Effector memory CD8-positive, alpha-beta T cell (primary cell): ENCODE measurements at places on chromosomes 12 and 14.
A peak's percentile ranks its signal among the peaks of the same experiment; 100 is the strongest.

- DNase-seq: no peak
Observed at GRCh38 chr14:95334044-95334443, 14.3 kb upstream of the CLMN start.

GRCh38 chr12:26725276-26725916 is 107.6 kb downstream of the ITPR2 start:
- no peak for DNase-seq

- DNase-seq: no peak
Observed at GRCh38 chr12:105453316-105453715, 122.8 kb downstream of the C12orf75 start.

- DNase-seq: no peak
Observed at GRCh38 chr12:75208856-75209811, 505 bp downstream of the KCNC2 start.

DNA sequence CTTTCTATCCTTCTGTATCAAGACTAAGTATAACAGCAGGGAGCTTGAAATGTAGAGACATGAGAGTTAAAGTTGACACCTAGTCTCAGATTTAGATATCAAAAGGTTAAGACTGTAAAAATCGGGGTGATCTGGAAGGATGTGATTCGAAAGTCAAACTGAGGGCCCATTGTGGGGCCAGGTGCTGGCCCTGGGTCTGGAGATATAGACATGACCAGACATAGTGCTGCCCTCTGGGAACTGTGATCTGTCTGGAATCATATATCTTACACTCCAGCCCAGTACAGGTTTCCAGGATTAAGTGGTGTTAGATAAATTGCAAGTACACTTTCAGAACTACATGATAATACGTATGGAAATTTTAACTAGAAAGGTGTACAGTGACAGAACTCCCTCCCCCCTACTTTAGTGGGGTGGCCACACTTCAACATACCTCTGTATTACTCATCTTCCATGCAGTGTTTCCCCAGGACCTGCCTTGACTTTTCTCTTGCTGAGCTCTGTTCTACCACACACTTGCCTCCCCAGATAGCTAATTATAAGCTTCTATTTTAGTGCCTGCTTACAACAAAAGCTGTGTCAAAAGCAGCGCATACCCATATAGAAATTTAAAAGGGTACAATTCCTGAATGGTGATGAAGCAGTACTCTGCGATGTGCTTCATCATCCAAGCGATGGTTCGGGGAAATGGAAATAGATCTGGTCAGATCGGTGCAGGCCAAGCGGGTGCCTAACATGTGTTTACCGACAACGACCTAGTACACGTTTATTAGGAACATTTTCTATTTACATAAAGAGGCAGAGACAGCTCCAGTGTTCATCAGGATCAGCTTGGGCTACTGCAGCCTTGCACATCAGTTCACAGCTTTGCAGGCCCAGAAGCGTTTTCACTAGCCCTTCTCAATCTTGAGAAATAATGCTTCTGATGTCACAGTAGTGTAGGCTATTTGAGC is 68.7 kb downstream of the ARF6 start:
- no peak for DNase-seq

DNA sequence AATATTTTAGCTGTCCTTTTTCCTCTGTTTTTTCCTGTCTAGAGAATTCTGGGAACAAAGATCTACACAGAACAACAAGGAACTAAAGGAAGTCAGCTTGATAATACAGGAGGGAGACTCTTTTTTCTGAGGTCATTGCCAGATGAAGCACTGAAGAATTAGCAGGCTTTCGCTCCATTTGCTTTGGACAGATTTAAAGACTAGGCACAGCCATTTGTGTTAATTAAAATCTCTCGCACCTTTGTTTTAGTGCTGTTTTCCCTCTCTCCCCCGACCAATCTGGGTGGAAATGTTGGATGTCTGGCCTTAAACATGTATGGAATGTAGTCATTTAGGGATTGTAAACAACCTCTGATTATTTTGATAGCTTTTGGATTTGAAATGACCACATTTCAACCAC is 9.6 kb upstream of the GPHN start:
- DNase-seq: no peak

- DNase-seq: no peak
Observed at GRCh38 chr14:54253195-54253947, 143.4 kb upstream of the CDKN3 start.

DNA sequence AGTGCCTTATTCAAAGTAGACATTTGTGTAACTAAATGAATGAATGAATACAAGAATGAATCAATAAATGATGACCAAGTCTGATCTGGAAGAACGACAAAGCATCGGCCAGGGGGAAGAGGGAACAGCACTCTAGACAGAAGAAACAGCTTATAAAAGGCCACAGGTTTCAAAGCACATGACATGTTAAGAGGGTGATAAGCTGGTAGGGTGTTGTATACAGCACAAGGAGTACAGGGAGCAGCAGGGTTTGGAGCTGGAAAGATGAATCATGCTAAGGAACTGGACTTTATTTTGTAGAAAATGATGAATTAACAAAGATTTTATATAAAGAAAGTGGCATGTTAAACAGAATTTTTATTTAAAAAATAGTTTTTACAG is 302.5 kb downstream of the NUAK1 start:
- DNase-seq: no peak

DNA sequence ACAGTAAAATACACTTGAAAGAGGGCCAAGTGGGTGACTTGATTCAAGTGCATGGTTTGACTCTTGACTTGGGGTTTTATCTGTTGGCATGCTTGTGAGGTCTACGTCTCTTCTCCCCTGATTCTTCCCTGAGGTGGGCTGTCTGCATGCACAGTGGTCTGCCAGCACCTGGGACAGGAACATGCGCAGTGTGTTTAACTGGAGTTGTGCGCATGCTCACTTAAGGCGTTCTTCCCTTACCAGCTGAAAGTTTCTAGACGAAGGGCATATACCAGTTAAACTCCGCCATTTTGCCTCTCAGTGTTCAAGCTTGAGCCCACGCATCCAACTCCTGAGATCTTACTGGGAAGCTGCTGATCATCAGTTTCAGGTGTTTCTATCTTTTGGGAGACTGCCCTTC is 38.5 kb downstream of the GLRX5 start:
- DNase-seq: no peak

DNA sequence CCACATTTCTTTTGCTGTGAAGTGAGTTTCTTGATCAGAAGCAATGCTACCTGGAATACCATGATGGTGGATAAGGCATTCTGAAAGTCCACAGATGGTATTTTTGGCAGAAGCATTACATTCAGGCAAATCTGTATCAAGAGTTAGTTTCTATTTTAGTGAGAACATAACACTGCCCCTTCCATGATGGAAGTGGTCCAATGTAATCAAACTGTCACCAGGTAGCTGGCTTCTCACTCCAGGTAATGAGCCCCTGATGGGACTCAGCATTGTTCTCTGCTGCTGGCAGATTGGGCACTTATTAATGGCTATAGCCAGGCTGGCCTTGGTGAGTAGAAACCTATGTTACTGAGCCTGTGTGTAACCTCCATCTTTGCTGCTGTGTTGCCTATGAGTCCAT is 80.7 kb downstream of the KCNA5 start:
- no peak for DNase-seq

DNA sequence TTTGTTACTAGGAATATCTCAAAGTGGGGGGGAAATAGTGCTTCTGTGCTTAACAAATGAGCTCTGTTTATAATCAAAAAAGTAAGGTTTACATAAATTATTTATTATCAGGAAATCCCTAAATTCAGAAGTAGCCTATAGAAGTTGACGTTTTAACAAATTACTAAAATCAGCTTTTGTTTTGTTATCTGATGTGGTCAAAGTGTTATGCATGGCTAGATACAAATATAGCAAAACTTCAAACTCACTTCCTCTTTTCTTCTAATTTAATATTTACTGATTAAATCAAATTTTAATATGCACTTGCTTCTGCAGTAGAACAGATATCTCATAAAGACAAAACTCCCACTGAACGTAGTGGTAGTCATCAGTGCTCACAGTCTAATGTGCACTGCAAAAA is 47.5 kb downstream of the GARIN6 start:
- no peak for DNase-seq

- DNase-seq: no peak
Observed at GRCh38 chr12:65565601-65566560, 258.4 kb upstream of the HMGA2 start.

GRCh38 chr14:71061458-71061857 is 154.2 kb downstream of the PCNX1 start:
- DNase-seq: no peak

DNA sequence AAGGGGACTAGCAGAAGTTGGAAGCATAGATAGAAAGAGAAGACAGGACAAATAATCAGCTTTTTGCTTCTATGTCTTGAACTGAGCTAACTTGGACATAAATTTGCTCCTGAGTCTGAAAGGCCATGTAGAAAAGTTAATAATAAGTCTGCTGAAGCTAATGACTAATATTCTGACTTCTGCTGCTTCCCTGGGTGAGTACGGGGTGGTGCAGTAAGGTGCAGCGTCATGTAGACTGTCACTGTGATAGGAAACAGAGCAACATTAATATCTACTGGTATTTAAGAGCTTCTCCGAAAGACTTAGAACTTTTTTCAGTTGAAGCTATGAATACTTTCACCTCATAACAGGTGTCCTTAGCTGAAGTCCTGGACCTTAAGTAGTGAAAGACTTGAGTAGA is 34.1 kb upstream of the CPM start:
- DNase-seq: no peak

DNA sequence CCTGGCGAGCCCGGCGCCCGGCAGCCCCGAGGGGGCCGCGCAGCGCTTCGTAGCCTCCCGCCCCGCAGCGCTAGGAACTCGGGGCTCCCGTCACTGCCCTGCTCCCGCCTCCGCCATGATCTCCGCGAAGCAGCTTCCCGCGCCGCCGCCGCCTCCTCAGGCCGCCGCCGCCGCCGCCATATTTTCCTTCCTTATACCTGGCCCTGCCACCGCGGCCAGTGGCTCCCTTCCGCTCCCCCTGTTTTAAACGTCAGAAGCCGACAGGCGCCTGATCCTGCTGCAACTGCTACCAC is 286 bp downstream of the PPP4R3A start:
- DNase-seq: no peak

- DNase-seq: no peak
Observed at GRCh38 chr12:45235087-45236025, 19.5 kb downstream of the ANO6 start.

- DNase-seq: no peak
Observed at GRCh38 chr12:62847709-62848108, 87.2 kb downstream of the PPM1H start.

- no peak for DNase-seq
Observed at GRCh38 chr14:97224016-97224415, 426.8 kb downstream of the VRK1 start.

DNA sequence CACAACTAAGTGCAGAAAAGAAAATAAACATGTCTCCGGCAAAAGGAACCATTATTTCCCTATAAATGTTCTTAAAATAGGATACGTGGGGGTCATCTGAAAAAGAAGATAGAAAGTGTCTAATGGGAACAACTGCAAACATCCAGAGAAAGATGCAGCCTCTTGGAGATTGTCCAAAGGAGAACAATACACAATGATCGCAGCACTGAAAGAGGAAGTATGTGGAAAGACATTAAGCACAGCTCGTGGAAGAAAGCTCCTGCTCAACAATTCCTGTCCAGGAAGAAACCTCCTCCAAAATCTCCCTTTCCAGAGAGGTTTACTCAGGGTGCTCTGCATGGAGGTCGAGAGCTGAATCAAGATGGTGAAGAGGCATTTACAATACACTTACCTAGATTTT is 2.5 kb upstream of the LALBA start:
- DNase-seq: no peak

DNA sequence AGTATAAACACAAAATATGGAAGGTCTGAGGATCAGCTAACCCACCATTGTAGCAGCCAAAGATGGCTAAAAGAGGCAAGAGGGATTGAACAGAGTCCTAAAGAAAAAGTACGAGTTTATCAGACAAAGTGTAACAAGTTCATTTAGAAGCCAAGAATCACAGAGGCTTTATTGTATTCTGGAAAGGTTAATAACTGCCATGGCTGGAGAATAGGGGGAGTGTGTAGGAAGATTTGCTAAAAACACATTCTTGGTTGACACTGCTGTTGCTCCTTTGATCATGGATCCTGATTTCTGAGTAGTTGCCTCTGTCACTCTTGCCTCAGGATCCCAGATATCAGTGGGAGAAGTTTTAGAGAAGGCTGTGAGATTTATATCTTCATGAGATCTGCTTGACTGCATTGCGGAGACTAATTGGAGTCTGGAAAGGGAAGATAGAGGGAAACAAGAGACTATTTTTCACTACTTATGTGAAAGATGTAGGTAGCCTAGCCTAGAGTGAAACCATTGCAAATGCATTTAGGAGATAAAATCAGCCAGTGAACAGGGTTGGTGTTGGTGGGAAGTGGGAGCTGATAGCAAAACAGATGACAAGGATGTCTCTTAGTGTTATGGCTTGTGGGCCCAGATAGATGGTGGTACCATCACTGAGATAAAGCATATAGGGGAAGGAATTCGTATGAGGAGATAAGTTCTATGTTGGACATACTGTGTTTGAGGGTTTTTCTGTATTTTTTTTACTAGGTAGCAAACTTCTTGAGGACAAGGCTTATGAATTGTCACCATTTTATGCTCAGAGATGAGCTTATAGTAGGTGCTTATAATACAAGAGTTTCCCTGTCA is 402.9 kb upstream of the PDE3A start:
- no peak for DNase-seq

GRCh38 chr14:99899578-99900178 is 106.5 kb downstream of the EML1 start:
- DNase-seq: no peak

DNA sequence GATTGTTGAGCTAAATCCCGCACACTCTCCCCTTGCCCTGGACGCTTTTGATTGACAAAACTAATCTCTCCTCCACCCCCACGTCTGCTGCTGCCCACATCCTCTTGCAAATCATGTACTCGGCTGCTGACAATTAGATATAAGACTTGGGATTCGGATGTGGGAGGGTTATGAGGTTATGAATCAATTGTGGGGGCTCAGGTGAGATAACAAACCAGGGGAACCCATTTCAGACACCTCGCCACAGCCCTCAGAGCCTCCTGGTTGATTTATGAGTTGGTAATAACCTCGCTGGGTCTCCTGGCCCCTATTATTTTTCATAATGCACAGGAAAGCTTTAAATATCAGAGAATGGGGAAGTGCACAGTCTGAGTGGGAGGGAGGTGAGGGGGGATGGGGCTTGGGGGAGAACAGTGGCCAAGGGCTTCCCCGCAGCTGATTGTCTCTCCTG is 449.9 kb downstream of the DPF3 start:
- peak; percentile 17 for DNase-seq

- DNase-seq: no peak
Observed at GRCh38 chr14:61904946-61905345, 142.7 kb downstream of the SNAPC1 start.

GRCh38 chr12:85688837-85689236 is 147.4 kb downstream of the RASSF9 start:
- DNase-seq: no peak

DNA sequence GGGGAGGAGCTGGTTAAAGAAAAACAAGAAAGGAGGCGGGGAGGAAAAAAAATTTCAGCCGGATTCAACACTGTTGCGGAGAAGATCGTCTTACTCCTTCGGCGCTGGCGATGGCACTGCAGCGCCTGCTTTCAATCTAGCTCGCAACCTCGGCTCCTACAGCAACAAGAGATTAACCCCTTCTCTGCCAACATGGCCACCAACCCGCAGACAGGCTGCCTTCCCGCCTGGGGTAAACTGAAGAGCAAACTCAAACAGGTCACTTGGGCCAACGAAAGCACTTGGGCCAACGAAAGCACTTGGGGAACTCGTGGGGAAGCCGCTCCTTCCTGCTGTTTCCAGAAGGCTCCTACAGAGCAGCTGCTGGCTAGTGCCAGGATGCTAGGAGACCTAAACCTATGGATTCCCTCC is 73.7 kb downstream of the CIT start:
- DNase-seq: no peak
